Stimulated activated CD8-positive, alpha-beta memory T cell treated with anti-CD3 and anti-CD28 coated beads, Interleukin-4, amount 100 ng/mL, for 1 hour (primary cell): ENCODE measurements at places on chromosomes 3 and 15.

- no peak for DNase-seq
These were observed 185.6 kb downstream of the ADAMTS17 start for GRCh38 chr15:100156201-100156600.

- no peak for DNase-seq
These were observed 284.5 kb downstream of the ADAMTS17 start for GRCh38 chr15:100057281-100057680.

DNA sequence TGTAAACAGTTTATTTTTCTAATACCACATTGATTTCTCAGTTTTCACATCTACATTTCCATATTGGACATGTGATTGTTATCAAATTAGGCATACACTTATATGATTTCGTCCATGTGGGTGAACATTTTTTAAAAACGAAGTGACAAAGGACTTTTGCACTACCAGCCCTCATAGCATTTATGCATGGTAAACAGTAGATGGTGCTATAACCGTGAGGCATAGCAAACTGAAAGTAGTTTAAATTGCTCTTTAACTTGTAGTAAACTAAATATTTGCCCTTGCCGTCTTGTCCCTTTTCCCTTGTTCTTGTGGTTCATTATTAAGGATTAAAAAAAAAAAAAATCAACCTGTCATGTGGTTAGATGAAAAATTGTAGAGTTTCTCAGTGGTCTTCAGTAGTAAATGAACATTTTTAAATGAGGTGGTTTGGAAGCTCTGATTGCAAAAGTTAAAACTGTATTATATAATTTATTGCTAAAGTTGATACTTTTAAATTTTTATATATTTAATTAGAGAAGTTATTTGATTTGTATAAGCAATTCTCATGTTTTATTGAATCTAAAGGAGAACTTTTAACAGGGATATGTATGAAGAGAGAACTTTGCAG is 24.0 kb downstream of the STX19 start:
- no peak for DNase-seq

DNA sequence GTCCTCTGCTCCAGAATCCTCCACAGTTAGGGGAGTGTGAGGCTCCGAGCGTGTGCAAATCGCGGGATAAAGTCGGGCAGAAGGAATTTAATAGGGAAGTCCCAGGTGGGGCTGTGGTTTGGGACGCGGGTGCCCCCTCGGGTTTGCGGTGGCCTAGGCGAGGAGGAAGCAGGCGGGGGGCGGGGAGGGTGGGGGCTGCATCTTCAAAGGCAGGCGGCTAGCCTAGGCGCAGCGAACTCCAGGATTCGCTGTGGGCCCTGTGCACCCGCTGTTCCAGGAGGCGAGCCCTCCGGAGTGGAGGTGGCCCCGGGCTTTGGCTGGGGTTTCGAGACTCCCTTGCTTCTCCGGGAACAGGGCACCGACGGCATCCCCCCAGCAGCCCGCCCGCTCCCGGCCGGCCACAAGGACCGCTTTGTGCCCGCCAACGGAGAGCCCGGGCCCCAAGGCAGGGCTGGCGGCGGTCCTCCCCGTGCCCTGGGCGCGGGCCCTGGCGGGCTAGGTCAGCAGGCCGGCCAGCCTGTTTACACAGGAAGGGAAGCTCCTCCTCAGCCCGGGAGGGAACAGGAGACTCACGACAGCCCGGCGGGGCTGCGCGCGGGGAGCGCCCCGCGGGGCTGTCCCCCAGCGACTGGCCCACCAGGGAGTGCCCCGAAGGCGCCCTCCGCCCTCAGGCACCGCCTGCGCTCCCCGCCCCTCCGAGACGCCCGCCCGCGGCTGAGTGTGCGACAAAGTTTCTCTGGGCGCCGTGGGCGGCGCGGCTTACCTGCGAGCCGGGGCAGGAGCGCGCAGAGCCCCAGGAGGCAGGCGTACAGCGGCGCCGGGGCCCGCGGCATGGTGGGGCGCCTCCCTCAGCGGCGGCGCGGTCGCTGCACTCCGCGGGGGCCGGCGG is 753 bp downstream of the ITGB5 start:
- DNase-seq = no peak

DNA sequence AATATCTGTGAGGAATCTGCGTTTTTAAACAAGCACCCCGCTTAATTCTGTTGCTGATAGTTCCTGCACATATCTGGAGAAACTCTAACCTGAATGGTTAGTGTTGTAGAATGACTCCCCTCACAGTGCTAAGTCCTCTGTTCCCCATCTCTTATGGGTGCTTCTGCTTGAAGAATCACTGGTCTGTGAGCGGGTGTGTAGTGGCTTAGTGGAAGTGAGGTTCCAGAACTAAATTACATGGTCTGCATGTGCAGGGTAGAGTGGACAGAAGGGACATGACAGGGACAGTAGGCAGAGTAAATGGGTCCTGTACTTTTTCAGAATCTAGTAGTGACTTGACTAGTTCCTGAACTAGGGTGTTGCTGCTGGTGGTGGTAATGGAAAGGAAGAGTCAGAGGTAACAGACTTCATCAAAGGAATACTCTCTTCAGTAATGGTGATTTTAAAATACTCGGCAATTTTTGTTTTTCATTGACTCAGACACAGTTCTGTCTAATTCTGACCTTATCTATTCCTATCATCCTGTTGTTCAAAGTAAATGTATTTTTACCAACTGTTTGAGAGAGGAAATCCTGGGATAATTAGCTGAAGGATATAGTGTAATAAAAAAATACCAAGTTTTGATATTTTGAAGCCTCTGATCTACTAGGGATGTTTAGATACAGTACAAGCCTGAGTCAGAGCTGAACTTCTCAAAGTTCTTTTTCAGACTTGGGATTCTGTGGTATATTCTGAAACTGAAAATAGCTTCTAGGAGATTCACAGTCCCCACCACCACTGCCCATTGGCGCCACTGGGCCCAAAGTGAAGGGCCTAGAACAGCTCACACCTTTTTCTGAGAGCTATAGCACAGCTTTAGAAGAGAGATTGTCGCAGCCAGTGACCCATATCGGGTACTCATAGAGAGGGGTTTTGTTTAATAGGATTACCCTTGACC is 55.5 kb downstream of the FNDC3B start:
- DNase-seq = no peak

DNA sequence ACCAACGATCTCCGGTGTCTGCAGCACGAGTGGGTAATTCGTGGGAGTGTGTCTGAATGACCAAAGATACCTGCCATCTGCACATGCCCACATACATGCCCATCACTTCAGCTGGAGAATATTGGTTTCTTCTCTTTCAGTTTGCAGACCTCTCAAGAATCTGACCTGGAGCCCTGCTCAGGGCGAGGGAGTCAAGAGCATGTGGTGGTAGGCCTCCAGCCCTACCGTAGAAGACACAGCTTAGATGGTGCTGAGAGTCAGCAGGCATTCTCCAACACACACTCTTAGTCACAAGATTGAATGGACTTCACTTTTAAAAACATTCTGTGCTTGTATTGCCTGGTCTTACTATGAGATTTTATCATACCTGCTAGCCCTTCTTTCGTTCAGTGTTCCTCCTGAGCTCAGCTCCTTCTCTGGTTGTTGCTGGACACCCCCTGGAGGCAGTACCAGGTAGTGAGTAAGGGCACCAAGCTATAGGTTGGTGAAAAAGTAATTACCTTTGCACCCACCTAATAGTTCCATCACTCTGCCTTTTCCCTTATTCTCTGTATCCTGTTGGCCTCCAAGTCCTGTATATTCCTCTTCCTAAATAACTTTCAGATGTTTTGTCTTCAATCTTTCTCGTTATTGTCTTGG is 252.0 kb downstream of the CACNA2D3 start:
- DNase-seq = no peak

DNA sequence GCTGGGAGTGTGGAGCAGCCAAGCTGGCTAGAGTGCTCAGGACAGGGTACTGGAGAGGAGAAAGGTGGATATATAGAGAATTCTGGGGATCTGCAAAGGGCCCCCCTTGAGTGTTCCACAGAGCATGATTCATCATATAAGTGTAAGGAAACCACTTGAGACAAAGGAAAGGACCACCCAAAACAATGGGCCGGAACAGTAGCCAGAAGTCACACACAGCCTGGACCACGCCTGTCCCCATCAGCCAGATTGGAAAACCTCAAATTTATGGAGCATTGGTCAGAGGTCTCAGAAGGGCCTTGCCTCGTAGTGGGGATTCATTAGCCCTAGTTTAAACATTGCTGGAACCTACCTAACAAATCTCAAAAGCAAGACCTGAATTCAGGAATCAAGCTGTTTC is 4.9 kb upstream of the KNSTRN start:
- DNase-seq = no peak

DNA sequence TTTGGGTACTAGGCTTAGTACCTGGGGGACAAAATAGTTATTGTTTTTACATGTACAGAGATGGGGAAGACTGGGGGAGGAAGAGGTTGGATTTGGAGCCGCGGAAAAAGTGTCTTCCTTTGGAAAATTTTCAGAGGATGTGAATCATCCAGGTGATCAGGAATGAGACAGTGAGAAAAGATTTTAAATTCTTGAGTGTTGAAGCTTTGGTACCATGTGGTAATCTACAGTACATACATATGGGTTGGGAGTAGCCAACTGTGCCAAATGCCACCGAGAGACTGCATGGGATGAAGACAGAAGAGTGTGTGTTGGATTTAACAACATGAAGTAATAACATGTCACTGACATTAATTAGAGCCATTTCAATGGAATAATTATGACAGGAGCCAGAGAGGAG is 1238.2 kb downstream of the ROBO1 start:
- DNase-seq = no peak

DNA sequence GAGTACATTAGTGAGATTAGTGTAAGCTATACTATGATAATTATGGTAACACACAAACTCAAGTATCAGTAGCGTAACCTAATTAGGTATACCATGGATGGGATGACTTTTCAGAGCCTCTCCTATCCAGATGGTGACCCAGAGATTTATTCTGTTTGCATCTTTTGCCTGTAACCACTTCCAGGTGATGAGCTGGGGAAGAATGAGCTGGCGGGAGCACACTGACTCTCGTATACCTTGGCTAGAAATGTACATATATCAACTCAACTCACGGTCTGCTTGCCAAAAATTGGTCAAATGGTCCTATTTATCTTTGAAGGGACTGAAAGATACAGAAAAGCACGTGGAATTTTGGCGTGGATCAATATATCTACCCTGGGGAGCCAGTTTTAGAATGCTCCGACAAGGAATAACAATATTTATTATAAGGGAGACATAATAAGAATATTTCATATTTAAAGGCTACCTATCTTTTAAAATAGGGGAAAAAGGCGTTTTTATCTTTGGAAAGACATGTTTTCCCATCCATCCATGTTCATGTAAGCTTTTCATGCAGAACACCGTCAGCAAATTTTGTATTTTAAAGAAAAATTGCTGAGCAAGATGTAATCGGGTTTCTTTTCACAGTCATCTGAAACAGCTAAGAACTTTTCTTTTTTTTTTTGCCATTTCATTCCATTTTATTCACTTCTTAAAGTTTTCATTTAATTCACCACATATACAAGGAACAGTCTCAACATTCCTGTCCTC is 502.6 kb upstream of the CBLB start:
- no peak for DNase-seq

DNA sequence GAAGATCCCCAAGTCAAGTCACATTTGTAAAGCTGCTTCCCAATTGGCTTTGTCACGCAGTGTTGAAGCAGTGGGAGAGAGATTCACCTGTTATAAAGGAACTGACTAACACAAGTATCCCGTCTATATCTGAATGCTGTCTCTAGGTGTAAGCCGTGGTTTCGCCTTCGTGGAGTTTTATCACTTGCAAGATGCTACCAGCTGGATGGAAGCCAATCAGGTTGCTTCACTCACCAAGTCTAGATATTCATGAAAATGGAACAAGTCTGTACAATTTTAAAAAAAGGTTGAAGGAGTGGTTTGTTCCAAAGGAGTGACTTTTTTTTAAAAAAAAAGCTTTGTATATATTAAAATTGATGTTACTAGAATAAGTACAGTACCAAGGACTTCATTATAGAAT is 11.7 kb downstream of the RBM5 start:
- no peak for DNase-seq

DNA sequence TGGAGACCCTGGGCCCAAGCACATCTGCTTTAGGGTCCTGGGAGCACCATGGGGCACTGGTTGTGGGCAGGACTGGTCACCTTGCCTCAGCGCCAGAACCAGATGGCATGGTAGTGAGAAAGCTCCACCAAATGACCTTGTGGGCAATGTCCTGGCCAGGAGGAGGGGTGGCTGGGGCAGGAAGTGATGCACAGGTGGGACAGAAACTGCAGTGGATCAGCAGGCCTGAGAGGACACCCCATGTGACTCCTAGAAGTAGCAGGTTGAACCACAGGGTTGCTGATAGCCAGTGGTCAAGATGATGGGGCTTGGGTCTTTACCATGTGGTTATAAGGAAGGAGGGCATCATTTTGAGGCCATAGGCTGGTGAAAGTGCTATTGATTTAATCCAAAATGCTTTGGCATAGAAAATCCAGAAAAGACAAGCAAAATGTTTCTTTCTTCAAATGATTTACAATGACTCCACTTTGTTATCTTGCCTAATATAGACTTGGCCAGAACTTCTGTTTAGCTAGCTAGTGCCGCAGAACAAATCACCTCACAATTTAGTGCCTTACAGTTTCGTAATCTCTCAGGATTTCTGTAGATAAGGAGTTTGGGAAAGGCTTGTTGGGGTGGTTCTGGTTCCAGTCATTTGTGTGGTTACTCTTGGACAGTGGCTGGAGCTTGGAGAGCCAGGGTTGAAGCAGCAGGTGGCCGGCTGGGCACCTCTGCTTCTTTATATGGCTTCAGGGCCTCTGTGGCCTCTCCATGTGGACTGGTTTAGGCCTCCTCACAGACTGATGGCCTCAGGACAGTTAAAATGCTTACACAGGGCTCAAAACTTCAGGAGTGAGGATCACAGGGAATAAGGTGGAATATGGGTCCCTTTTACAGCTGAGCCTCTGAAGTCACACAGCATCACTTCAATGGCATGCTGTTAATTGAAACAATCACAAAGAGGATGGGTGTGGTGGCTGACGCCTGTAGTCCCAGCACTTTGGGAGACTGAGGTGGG is 27.5 kb downstream of the TMEM158 start:
- DNase-seq = no peak

- DNase-seq = no peak
These were observed 8.8 kb downstream of the NEK10 start for GRCh38 chr3:27360113-27361078.

DNA sequence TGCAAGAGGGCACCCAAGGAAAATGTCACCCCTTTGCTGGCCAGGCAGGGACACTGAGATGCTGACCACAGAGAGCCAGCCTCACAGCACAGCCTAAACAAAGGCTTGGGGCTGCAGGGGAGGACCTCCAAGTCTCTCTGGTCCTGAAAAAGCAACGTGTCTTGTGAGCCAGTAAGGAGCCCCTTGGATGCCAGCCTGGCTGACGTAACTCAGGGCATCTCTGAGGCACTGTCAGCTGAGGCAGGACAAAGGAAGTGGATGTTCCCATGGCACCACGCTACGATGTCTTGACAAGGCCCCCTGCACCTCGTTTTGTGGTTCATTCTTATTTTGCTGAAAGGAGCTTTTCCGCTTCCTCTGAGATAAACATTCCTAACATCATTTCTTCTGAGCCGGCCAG is 160.7 kb downstream of the OR4M2 start:
- no peak for DNase-seq
